ENCODE measurements at places on chromosomes 5 and 9.

- no peak for DNase-seq
These were observed 28.8 kb upstream of the TRIM32 start for GRCh38 chr9:116658265-116658664.

- peak; percentile 33 for DNase-seq
These were observed 526.0 kb downstream of the MTRR start for GRCh38 chr5:8394965-8395364.

GRCh38 chr5:169583101-169583423 is 511 bp upstream of the SPDL1 start:
- no peak for DNase-seq

DNA sequence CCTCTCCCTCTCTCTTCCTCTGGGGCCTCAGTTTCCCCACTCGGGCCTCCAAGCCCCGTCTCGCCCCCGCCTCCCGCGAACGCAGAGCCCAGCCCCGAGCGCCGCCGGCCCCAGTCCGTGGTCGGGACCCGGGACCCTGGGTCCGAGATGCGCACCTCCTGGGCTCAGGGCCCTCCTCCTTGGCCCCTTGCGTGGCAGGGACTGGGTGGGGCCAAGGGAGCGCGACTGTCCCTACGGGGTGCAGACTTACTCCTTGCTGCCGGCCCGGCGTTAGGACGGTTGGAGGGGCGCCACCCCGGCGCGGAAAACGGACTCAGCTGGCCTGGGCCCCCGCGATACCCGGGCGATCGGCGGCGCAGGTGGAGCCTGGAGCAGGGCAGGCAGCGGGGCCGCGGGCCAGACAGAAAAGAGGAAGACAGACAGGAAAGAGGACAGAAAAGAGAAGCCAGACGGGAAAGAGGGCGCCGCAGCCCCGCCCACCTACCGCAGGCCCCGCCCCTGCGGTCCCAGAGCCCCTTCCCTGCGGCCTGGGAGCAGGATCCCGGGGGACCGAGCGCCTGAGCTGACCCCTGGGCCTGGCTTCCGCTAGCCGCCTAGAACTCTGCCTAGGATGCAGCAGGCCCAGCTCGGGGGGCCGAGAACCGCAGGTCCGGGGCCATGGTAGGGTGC is at the start of gene GBGT1:
TSS of gene GBGT1 (minus strand) at position 411 of the 669 bp plus-strand sequence. CDS start 1,502 bp downstream, outside the sequence.
- peak; percentile 70 for DNase-seq

GRCh38 chr9:130609163-130609562 is 29.8 kb downstream of the FUBP3 start:
- DNase-seq, result no peak

- DNase-seq, result no peak
These were observed 471.8 kb downstream of the KDM4C start for GRCh38 chr9:7229571-7229970.

- peak; percentile 67 for DNase-seq
These were observed 285.4 kb downstream of the TMEM232 start for GRCh38 chr5:110441035-110441434.

DNA sequence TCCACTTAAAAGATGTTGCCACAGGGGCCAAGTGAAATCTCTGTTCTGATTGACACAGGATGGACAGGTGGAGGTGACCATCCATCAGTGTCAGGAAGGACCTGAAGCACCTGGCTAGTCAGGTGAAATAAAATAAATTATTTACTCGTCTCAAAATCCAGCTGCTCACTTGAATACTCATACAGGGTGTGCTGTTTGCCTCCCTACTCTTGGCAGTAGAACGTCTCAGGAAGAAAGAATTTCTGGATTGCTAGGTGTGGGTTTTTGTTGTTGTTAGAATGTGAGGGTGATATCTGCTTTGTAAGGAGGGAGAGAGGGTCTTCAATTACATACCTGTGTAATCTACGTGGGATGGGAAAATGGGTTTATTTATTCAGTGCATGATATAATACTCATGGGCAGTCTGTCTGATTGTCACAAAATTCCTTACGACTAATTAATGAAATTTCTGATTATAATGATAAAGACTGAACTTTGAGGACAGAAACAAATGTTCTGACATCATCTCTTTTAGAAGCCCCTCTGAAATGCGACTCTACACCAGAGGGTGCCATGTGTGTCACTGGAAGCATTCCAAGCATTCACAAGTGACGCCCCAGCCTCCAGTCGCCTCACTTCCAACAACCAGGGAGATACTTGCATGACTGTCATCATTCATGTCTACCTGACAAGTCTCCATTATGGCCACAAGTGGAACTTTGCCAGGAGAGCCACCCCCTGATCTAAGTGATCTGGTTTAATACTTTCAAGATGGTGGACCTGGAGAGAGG is 218.4 kb downstream of the GAPVD1 start:
- peak; percentile 66 for DNase-seq

DNA sequence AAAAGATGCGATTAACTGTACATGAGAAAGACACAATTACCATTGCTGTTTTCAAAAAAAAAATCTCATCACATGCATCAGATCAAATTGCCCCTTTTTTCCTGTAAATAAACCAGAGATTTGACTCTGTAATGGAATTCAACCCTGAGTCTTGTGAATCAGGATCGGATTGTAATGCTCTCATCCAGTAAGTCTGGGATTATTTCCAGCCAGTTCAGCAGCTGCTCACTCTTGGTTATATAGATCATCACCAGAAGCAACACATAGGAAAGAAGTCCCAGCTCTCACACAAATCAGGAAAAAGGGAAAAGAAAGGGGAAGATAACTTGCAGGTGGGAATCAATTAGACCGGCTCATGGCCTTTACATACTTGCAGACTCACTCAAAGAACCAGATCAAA is 97.8 kb upstream of the SPOCK1 start:
- no peak for DNase-seq

- DNase-seq, result no peak
These were observed 40.3 kb upstream of the LRRC70 start for GRCh38 chr5:62538017-62538942.

DNA sequence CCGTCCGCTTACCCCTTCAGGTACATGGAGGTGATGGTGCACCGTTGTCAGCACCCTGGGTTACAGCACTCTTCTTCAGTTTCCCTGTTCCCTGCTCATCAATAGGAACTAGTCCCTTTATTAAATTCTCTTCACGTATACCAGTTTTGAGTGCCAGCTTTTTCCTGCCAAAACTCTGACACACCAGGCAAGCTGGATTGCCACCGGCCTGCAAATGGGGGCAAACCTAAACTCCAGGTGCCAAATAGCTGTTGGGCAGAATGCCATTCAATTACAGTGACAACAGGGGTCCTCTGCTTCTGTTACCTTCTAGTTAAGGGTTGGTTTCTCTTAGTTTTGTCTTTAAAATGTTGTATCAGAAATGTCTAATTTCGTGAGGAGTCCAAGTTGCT is 400.4 kb downstream of the OSTF1 start:
- no peak for DNase-seq

GRCh38 chr5:173826086-173826427 is 62.1 kb upstream of the CPEB4 start:
- DNase-seq, result no peak

- peak; percentile 63 for DNase-seq
These were observed 672 bp downstream of the MSANTD3 start for GRCh38 chr9:100427366-100428263.

DNA sequence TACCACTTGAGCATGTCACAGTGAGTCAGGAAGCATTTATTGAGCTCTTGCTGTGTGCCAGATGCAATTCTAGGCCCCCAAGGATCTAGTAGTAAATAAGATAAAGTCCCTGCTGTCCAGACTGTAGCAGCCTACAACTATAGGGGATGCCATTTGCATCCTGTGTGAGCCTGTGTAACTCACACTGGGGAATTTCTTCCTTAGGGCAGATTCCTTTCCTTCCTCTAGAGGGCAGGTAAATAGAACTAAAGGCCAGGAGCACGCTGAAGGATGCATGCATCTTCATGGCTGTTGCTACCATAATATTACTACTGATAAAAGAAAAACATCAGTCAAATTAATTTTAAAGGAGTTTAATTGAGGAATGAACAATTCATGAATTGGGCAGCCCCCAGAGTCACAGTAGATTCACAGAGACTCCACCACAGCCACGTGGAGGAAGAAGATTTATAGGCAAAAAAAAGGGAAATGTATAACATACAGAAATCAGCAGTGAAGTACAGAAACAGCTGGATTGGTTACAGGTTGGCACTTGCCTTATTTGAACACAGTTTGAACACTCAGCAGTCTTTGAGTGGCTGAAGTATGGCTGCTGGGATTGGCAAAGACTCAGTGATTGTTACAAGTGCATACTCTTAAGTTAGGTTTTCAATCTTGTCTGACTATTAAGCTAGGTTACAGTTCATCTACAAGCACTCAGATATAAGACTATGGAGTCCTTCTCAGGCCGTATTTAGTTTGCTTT is 98.9 kb downstream of the ACTL7B start:
- peak; percentile 26 for DNase-seq

DNA sequence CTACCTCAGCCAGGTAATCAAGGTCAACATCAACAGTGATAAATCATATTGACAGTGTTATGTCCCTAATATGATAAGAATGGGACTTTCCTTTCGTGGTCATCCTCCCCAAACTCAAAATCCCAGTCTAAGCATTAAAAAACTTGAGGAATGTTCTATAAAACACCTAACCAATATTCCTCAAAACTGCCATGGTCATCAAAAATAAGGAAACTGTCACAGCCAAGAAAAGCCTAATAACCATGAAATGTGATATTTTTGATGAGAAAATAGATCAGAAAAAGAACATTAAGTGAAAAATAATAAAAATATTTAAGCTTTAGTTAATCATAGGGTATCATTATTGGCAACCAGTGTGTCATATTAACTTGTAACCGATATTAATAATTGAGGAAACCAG is 232.1 kb upstream of the ATP10B start:
- no peak for DNase-seq

GRCh38 chr9:87198716-87199115 is 251.4 kb upstream of the GAS1 start:
- DNase-seq, result no peak

- DNase-seq, result no peak
These were observed 118.8 kb downstream of the TRIM36 start for GRCh38 chr5:115050866-115051265.

GRCh38 chr5:124309241-124309980 is 437.0 kb downstream of the ZNF608 start:
- DNase-seq, result no peak

DNA sequence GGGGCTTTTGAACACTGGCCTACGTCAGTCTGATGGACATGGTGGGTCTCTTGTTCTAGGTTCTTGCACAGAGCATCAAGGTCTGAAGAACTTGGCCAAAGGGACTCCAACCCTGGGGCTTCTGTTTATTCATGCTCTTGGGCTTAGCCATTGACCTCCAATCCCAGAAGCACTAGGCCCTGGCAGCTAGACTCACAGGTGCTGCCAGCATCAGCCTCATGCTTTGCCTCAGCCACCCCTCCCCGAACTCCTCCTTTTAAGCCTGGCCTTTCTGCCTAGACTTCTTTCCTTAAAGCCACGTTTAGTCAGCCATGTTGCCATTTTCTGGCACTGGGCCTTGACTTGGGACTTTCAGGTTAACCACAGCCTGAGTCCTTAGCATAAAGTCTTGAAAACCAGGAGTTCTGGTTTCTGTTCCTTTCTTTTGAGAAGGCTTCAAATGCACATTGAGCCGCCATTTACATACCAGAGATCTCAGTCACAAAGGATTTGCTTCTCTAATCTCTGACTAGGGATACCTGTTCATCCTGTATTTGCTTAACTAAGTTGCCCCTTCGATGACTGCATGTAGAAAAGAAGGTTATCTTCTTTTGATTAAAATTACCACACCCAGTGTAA is 54.7 kb downstream of the ANGPTL2 start:
- no peak for DNase-seq

DNA sequence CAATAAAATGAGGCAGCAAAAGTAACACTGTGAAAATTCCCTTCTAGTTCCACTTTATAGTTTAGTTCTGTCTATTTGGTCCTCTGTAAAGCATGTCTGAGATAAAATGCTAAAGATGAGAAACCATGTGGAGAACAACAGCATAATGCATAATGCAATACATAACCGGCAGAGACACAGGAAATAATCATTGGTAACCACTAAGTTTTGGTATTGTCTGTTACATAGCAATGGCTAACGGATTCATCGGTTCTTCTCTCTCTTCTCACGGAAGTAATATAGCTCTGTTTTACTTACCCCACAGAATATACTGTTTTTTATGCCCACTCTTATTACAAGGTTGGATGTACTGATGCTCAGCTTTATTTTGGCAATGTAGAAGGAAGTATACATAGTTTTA is 158.9 kb downstream of the FAM174A start:
- no peak for DNase-seq

- no peak for DNase-seq
These were observed 1.9 kb downstream of the MTAP start for GRCh38 chr9:21804331-21804730.

DNA sequence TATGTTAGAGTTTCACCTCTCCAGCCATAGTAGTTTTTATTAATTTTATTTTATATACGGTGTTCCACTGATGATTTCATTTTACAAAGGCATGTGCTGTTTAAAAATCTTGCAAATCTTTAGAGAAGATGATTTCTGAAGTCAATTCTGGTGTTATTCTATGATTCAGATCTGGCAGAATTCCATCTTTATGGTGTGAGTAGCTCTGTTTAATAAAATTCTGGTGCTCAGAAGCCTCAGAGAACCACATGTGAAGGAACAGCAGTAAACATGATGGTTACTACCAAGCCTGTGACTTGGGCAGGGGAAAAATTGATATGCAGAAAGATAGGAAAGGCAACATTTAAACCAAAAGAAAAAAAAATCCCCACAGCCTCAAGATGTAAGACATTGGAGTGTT is 299.7 kb downstream of the NPR3 start:
- DNase-seq, result no peak

DNA sequence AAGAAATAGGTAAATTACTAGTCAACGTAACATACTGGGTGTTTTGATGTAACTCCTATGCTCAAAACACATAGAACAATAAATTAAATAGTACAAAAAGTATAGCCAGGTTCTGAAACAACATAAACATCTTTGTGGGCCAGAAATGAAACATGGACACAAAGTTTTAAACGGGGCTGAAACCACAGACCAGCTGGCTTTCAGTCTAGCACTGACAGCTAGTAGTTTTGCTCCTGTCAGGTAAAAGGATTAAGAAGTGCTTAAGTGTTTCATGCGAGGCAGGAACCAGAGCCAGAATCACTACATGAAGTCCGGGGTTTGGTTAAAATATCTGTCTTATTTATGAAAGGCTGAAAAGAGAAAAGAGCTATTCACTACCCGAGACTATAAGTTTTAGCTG is 19.5 kb downstream of the DCAF10 start:
- no peak for DNase-seq

- DNase-seq, result no peak
These were observed 23.2 kb upstream of the RARS1 start for GRCh38 chr5:168463081-168463480.

DNA sequence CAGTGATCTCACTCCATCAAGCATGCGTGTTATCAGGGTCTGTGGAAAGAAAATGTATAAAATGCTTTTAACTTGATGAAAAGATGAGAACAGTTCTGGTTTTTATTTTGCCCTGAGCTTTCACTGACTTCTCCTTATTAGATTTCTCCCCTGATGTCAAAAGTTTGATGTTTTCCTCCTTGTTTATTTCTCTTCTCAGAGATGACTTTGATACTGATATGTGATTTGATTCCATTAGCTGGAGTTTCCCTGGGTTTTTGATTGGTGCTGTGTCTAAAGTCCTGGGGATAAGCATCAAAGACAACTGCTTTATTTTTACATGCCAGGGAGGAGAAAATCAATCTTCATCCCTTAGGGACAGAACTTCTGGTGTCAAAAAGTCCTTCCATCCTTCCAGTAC is 510.0 kb downstream of the KCTD16 start:
- no peak for DNase-seq

All from DMS53 (cell line).